ENCODE measurements at places on chromosomes 5 and 9. TPM values are rescaled to one million over a fixed set of nuclear protein-coding genes. Genes with fewer than 3 reads are reported as not detected.
A peak's percentile ranks its signal among the peaks of the same experiment; 100 is the strongest.

NR4A3 gene
- 0.88 TPM for polyA plus RNA-seq

TAL2 gene
- not detected for polyA plus RNA-seq

- no peak for DNase-seq
These were observed 3.3 kb upstream of the DCTN3 start for GRCh38 chr9:34623374-34624235.

DNA sequence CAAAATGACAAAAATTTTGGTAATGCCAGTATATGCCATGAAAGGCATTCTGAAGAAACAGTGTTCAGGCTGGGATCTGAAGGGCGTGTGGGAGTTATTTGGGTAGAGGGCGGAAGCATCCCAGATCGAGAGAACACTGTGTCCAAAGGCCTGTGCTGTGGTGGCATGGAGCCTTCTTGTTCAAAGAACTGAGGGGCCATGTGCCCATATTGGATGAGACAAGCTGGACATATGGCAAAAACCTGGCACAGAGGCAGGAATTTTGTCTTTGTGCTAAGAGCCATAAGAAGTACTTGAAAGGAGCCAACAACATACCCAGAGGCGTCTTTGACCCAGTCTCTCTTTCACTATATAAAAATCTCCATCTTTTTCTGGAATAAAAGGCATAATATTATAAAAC, 128.0 kb downstream of the SYK start:
- DNase-seq, result no peak

DNA sequence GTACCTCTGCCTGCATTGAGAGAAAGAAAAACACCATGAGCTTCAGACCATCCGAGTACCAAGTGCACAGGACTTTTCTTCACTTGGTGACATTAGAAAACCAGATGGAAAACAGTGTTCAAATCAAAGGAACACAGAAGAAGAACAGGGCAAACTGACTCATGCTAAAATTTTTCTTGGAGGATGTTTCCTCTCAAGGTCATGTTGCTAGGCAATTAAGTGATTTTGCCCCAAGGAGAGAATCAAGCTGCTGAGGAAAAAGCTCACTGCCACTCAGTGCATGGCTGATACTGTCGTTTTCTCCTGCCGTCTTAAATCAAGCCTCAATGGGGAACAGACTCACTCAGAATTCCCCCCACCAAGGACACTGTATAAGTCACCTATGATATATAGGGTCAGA, 57.9 kb upstream of the SIMC1 start:
- no peak for DNase-seq

DNA sequence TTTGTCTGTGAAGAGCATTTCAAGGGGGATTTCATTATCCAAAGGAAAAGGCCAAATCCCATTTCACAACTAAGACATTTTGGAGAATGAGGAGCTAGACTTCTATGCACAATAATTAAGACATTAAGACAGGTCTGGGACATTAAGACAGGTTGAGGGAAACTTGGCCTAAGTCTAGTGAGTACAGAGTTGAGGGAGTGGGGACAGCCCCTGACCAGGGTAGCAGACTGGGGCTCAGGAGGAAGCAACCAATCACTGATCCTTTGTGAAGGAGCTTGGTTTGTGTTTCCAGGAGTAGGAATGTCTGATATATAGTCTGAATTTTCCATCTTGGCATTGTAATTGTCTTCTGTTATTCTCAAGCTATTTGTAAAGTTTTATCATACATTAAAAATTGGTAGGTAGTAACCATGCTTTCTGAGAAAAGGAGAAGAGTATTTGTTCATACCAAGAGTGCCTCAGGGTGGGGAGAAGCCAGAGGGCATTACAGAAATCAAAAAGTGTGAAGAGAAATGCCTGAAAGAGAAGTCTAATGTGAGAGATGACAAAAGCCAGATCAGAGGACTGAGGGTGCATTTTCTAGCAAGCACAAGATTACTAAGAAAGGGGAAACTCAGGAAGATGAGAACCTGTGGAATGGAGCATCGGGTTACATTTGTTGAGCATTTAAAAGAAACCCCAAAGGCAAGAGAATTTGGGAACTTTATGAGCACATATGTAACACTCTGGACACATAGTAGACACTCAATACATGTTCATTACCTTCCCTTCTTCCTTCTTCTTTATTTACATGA, 189.3 kb upstream of the PIK3R1 start:
- DNase-seq, result peak; percentile 43
